ENCODE measurements at places on chromosomes 4 and X.

DNA sequence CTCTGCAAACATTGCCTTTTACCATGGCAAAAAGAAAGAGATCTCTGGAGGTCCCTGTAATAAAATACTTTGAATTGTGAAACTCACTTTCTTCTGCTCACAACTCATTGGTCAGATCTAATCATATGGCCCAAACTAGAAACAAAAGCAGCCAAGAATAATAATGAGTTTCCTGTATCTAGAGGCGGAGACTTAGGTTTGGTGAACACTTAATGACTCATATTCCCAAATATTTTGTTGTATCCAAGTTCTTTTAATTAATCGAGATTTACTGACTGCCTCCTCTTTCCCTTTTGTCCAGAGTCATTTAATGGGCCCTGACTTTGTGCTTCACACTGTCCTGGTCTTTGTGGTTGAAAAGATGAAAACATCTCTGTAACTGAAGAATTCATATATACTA lies 190.6 kb downstream of the CCSER1 start:
- peak; percentile 72 for DNase-seq

- no peak for DNase-seq
Measured at GRCh38 chr4:120025516-120025915, 41.1 kb downstream of the MAD2L1 start.

GRCh38 chr4:151468715-151469696 lies 60.0 kb downstream of the FHIP1A start:
- DNase-seq = no peak

GRCh38 chr4:839675-840443 lies 13.9 kb upstream of the CPLX1 start:
- no peak for DNase-seq

DNA sequence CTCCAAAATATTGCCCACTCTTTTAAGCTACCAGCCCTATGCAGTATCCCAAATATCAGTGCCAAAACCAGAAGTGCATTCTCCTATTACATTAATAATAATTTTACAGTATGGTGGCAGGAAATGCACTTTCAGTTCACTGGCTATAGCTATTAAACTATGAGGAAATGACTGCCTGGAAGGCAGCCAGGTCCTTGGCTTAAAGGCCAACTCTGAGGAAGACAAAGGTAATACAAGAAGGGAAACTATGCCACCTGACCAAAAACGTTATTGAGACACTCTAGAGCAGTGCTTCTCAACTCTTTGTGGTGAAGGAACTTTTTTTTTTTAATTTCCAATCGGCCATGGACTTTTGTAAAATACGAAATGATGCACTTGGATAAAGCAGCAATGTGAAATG lies 133.6 kb upstream of the VAMP7 start:
- DNase-seq = no peak

- no peak for DNase-seq
Measured at GRCh38 chr4:175827516-175827915, 15.5 kb upstream of the GPM6A start.

GRCh38 chr4:173490256-173490655 lies 39.8 kb downstream of the HAND2 start:
- no peak for DNase-seq

DNA sequence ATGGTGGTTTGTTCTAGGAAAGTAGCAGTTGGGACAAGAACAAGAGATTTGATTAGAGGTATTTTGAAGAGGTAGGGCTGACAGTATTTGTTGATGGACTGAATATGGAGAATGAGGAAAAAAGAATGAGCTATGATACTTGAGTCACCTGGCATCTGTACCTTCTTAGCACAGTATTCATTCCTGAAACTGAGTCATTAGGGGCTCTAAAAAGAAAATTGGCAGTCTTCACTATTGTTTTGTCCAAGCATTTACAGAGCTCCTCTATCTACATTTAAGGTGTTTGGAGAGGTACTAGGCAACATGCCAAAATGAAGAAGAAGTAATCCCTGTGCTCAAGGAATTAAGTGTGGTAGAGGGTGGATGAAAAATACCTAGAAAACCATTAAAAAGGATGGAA lies 165.8 kb downstream of the SHROOM4 start:
- no peak for DNase-seq

DNA sequence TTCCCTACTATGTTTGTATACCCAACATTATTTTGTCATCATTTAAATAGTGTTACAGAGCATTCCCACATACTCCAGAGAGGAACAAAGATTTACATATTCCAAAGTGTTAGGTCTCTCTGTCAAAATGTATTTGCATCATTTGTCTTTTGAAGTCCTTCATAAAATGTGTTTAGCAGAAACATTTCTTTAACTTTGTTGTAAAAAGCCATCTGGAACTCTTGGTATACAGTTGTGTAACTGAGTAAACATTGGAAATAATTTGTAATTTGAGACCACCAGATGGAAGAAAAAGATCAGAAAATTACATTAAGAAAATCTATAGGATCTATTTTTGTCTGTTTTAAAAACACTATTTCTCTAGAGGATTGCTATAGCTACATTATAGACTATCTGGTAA lies 56.6 kb upstream of the ALB start:
- no peak for DNase-seq

DNA sequence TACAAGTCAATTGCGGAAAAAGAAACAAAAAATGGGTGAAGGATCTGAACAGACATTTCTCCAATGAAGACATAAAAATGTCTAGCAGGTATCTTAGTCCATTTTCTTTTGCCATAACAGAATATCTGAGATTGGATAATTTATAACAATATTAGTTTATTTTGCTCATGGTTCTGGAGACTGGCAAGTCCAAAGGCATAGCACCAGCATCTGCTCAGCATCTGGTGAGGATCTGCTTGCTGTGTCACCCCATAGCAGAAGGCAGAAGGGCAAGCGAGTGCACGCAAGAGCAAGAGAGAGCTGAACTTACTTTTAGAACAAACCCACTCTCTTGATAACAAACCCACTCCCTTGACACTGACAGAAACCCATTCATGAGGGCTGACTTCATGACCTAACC lies 29.7 kb downstream of the GAB3 start:
- no peak for DNase-seq

All from AG04450 (cell line).